ENCODE measurements at places on chromosomes 6 and 20.
A peak's percentile ranks its signal among the peaks of the same experiment; 100 is the strongest.

DNA sequence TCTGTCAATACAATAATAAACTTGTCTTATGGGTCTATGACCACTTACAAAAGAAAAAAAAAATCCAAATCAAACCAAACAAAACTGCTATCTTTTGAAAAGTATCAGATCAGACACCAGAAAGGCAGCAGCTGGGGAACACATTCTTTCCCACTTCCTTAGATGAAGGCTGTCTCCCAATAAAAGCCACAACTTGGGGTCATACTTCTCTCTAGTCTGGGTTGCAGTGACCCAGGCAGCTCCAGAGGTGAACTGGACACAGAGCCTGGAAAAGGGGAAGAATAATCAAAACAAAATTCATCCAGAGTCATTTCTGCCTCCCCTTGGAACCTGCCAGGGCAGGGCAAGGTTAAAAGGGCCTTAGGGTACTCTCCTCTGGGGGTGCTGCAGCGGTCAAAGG, 19.1 kb downstream of the ATXN1 start:
- no peak for DNase-seq

- DNase-seq = no peak
Measured at GRCh38 chr20:58321205-58321604, 11.7 kb downstream of the RAB22A start.

DNA sequence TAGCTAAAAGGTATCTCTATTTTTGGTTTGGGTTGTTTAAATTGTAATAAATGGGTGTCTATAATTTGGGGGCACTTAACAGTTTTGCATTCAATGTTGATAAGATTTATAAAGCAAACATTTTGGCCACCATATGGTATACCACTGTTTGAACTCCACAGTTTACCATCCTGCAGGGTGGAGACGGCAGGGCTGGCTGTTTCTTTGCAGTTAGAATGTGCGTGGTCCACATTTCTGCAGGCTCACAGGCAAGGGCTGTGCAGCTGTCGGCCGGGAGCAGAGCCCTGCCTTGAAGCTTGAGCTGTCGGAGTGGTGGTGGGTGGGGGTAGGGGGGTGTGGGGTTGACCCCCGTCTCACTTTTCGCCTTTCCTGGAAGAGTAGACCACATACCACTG, 135.9 kb downstream of the CDH4 start:
- DNase-seq = no peak

DNA sequence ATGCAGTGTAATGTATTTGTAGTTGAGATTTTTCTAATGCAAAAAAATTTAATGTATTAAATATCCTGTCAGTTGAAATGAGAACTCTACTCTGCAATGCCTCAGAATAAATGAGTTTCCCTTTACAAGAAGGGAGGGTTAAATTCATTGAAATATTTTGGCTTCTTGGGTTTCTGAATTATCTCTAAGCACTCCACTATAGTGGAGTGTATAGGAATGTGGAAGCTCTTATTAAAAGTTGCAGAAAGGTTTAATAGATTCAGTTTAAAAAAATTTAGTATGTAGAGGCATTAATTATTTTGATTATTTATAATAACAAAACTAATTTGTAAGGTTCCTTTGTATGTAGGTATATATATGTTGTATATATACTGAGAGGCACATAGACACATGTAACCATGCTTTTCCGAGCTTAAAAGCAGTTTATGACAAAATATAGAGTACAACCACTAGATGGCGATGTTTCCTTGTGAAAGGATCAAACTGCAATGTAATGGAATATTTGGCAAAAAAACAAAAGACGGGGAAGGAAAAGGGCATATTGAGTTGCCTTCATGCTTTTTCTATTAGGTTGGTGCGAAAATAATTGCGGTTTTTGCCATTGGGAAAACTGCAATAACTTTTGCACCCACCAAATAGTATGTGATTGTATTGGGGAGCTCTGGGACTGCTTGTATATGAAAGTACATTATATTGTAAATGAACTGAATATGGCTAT, 144.2 kb downstream of the MYO6 start:
- DNase-seq = peak; percentile 40

DNA sequence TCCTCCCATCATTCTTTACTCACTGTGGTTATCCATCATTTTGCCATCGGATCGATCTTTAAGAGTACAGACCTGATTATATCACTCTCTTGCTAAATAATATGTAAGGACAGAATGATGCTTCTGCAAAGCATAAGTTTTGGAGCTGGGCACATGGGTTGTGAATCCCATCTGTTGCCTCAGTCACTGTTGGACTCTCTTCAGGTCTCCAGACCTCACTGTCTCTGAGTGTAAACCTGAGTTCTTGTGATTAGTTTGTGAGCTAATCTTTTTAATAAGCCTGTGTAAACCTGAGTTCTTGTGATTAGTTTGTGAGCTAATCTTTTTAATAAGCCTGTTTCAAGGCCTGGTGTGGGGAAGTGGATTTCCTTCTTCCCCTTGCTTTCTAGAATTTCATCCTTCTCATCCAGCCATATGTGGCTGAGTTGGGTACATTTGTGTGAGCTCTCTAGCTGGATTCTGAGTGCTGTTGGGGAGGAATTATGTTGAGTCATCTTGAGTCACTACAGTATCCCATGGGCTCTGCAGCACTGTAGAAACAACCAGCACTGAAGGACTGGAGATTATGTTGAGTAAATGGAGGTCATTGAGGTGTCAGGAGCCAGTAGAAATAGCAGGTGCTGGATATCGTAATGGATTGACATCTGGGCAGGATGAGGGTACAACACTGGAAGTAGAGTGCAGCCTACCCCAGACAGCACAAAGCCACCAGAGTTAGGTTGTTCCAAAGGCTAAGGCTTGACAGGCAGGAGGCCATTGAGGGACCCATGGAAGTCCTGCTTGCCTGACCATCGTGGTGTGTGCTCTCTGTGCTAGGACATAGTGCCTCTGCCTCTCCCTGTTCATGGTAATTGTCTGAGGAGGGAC, 52.4 kb downstream of the SCAND1 start:
- DNase-seq = peak; percentile 78

All from AG08396 (cell line).